ENCODE measurements at places on chromosomes 13 and 19. TPM values are rescaled to one million over a fixed set of nuclear protein-coding genes. Genes with fewer than 3 reads are reported as not detected.
A peak's percentile ranks its signal among the peaks of the same experiment; 100 is the strongest.

DNA sequence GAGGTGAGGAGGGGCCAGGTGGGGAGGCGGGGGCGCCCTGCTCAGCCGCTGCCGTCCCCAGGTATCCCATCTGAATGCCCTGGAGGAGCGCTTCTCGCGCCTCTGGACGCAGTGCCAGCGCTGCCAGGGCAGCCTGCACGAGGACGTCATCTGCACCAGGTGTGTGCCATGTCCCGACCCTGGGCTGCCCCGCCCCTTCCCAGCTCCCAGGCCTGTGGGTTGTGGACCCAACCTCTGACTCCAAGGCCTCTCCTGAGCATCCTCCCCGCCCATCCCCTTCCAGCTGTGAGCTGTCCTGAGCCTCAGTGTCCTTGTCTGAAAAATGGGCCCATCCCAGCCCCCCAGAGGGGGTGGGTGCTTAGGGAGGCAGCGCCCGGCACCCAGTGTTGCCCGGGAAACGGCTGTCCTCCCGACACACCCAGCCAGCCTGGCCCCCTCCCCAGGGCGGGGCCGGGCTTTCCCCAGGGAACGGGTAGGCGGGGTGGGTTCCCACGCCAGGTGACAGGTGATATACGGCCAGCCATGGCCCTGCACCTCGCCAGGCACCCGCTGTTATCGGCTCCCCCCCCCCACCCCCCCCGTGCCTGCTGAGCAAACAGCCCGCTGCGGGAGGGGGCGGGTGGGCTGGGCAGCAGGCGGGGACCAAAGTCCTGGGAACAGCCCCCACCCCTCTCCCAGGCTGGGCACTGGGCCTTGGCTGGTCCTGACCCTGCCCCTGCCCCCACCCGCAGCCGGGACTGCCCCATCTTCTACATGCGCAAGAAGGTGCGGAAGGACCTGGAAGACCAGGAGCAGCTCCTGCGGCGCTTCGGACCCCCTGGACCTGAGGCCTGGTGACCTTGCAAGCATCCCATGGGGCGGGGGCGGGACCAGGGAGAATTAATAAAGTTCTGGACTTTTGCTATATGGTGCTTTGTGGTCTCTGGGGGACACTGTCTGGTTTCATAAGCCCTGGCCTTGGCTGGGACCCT lies 1.3 kb upstream of the SPIB start:
- DNase-seq: no peak

DNA sequence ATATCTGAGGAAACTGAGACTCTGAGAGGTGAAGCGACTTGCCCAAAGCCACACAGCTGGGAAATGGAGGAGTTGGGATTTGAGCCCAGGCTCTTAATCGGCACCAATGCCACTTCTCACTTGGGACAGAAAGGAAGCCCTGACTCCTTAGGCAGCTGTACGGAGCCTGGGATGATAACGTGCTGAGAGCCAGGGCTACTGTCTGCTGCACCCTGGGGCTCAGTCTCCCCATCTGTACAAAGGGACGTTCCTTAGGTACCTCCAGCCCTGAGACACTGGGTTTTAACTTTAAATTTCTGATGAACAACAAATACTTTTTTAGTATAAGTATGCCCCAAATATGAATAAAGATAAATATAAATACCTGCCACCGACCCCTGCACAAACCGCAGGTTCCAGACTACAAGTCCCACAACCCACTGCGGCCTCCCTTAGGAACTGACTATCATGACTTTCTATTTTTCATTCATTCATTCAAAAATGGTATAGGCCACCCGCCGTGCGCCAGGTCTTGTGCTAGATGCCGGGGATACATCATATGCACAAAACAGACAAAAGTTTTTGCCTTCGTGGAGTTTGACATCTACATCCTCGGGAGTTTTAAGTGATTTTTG lies 776 bp upstream of the NCLN start:
- no peak for DNase-seq

DNA sequence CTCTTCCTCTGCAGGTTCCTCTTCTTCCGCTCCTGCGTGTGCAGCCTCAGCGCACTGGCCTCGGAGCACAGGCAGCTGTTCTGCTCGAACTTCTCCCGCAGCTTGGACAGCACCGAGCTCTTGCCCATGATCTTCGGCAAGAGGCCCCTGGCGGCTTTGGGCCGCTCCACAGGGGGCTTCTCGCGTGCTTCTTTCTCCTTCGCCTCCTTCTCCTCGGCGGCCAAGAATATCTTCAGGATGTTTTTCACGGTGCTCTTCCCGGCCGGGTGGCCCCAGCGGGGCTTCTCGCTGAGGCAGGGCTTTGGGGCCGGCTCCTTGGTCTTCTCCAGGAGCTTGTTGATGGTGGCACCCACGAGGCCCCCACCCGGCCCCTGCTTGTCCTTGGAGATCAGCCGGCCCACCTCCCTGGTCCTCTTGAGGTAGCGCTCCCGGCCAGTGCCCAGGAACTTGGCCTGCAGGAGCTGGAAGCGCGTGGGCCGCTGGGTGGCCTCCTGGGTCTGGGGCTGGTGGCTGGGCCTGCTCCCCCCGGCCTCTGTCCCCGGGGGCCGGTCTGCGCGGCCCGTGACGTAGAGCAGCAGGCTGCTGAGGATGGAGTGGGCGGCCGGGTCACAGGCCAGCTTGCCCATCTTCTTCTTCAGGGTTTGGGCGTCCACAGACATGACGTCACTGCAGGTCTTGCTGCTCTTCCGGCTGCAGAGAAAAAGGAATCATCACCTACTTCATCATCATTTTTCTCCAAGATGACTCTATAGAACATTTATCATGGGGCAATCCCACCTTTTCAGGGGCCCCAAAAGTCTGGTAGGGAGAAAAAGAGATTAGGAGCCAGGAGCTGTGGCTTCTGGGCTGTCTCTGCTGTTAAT lies 43.8 kb upstream of the GRTP1 start:
- DNase-seq: peak; percentile 76

DNA sequence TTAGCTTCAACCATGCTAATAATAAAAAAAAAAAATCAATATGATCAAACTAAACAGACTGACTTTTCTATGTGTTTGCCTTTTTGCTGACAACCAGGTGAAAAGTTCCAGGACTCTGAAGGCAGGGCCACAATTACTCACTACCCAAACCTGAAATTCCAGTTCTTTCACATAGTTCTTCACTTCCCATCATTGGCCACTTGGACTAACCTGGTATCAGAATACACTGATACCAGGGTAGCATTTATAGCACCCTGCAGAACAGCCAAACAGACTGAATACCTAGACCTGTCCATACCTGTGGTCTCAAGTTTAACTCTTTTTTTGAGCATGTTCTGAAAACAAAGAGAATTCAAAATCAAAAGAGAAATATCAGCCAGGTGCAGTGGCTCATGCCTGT lies 25.1 kb downstream of the ELF1 start:
- DNase-seq: no peak

DNA sequence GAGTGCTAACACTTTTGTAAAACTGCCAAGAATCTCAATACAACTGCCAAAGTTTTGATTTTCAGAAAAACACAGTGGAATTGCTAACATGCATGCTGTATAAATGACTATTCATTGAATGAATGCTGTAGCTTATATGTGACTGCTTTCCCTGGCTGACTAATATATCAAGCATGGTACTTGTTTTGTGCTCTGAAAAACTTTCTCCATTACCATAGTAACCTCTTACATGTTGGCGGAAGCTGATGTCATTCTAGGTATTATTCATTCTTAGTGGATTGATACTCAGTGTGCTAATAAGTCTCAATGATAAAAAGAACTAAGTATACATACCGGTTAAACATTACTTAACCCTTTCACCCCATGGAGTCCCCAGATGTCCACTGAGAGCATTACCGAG lies 166.1 kb upstream of the MYO16 start:
- no peak for DNase-seq

DNA sequence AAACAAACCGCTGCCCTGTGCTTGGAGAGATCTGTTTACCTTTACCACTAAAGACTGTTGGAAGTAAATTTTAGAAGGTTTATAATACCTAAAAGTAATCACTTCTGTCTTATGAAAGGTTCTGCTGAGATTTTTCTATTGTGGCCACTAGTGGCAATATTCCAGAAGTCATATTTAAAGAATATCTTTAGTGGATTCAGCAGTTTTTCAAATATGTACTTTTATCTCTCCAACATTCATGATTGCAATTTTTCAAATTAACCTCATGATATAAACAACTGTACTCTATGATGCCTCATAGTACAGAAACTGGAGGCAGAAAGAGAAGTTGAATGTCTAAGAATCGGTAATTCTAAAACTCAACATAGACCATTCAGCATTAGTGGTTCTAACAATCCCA lies 53.2 kb upstream of the USPL1 start:
- no peak for DNase-seq

The LIPE gene
- 4.4 TPM for total RNA-seq

DNA sequence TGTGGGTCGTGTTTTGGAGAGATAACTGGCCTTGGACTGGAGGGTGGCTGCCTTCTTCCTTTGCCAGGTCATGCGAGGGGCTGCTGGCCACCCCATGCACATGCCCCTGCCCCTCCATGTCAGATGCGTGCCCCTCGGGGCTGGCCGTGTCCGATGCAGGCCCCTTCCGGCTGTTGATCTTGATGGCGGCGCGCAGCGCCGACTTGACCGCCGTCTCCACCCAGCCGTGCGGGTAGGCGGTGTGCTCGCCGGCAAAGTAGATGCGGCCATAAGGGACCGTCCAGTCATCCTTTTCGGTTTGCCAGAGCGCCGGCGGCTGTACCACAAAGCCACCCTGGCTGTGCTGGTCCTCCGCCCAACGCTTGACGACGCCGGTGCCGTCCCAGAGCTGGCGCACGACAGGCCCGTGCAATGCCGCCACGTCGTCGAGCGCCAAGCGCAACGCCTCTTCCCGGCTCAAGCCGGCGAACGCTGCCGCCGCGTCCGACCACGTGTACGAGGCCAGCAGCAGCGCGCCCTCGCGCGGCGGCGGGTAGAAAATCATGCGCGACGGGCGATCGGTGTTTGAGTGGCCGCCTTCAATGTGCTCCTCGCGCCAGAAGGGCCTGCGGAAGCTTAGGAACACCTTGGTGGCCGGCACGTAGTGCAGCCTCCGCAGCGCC lies 6.9 kb downstream of the IL4I1 start:
- peak; percentile 94 for DNase-seq

The PRR19 gene
- 0.19 TPM for total RNA-seq

- no peak for DNase-seq
Measured at GRCh38 chr13:28328271-28328607, 166.7 kb downstream of the FLT1 start.

GRCh38 chr19:751501-752341 lies 809 bp downstream of the MISP start:
- no peak for DNase-seq

- DNase-seq: no peak
Measured at GRCh38 chr19:55463583-55464031, 944 bp downstream of the C19orf85 start.

GRCh38 chr13:35690581-35691207 lies 214.2 kb upstream of the MAB21L1 start:
- no peak for DNase-seq

DNA sequence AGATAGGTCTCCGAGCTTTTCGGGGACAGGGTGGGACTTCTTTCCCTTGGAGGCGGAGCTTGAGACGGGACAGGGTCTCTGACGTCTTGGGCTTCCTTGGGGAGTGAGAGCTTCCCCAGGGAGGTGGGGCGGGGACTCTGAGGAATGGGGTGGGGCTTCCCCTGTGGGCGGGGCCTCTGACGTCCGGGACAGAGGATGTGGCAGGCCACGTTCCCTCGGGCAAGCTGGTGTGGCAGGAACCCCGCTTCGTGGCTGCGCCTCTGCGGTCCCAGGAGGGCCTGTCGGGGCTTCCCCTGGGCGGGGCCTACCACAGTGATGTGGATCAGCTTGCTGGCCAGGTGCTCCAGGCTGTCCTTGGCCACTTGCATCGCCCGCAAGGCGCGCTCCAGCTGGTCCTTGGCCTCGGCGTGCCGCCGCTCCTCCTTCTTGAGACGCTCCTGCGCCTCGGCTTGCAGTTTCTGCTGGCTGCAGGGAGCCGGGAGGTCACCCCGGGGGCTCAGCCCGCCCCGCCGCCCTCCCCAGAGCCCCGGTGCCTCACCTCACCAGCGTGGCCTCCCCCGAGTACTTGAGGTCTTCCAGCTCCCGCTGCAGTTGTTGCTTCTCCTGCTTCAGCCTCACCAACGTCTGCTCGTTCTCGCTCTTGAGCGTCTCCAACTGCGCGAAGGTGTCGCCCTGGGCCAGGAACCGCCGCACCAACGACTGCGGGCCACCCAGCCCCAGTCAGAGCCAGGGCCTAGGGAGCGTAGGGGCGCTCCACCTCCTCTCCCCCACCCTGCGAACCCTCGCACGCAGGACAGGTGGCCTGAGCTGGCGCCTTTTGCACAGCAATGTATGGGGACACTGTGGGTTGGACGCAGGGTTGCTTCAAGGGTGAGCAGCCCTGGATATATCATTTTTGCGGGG lies 3.3 kb upstream of the RGL3 start:
- peak; percentile 95 for DNase-seq

The ZNF560 gene
- total RNA-seq: not detected

- DNase-seq: peak; percentile 98
Measured at GRCh38 chr19:49808711-49809159, 4.4 kb downstream of the FUZ start.

The GPR4 gene
- total RNA-seq: 11.1 TPM

GRCh38 chr19:9863759-9864158 lies 28.6 kb downstream of the PIN1 start:
- no peak for DNase-seq

The IQCN gene
- 4.9 TPM for total RNA-seq

DNA sequence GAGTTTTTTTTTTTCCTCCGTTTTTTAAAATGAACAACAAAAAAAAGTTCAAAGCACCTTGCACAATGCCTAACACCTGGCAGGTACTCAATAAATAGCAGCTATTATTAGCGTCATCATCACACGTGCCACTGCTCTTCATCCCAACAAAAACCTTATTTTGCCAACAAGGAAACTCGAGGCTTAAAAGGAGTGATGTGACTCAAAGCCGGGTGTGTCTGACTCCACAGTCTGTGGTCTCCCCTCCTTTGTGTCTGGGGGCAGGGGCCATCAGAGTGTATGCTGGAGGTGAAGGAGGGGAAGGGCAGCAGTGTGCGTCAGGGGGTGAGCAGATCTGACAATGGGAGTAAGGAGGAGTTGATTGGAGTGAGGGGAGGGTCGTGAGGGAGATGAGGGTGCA lies 34.1 kb upstream of the POU2F2 start:
- DNase-seq: no peak

The MYO9B gene
- total RNA-seq: 103 TPM

GRCh38 chr19:6034512-6034911 lies 56.6 kb upstream of the RANBP3 start:
- peak; percentile 22 for DNase-seq

The C2CD4C gene
- total RNA-seq: 1.1 TPM

The ZBTB32 gene
- not detected for total RNA-seq

DNA sequence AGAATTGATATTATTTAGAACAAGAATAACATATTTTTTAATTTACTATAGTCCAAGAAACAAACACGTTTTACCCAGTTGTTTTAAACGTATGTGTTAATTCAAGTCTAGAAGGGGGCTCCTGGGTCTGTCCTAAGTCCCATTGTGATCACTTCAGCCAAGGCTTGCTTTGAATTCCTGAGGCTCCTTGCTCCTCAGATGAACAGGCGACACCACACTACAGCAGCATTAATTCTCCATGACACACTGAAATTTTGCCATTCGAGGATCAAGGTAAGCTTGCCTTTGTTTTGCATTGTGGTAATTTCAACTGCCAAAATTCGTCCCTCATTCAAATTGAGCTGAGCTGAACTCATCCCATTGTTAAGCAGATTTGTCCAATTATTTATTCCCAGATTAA lies 1442.6 kb downstream of the SLITRK5 start:
- DNase-seq: no peak

The NCAN gene
- not detected for total RNA-seq

The KLK14 gene
- not detected for total RNA-seq

- DNase-seq: no peak
Measured at GRCh38 chr13:45040622-45041021, 51.3 kb downstream of the GPALPP1 start.

The PGLYRP1 gene
- total RNA-seq: not detected

The ANKLE1 gene
- total RNA-seq: 0.19 TPM
